ENCODE measurements at places on chromosomes 5 and 9. TPM values are rescaled to one million over a fixed set of nuclear protein-coding genes. Genes with fewer than 3 reads are reported as not detected.

Gene SAPCD2
- total RNA-seq, result 5.9 TPM

Gene PALM2AKAP2
- 2.1 TPM for total RNA-seq

Gene QRFP
- total RNA-seq, result not detected

Gene FGF1
- 3.2 TPM for total RNA-seq

Gene ZFP2
- total RNA-seq, result not detected

Gene SGCD
- 0.12 TPM for total RNA-seq

Gene ISL1
- 4.6 TPM for total RNA-seq

Gene OSMR
- total RNA-seq, result 61.1 TPM

Gene TMEM250
- total RNA-seq, result 12.5 TPM

Gene PCDHA7
- total RNA-seq, result 0.06 TPM

Gene ZNF483
- total RNA-seq, result 0.21 TPM

Gene PCDHB3
- 0.21 TPM for total RNA-seq
